ENCODE measurements at places on chromosomes 1 and 21.

DNA sequence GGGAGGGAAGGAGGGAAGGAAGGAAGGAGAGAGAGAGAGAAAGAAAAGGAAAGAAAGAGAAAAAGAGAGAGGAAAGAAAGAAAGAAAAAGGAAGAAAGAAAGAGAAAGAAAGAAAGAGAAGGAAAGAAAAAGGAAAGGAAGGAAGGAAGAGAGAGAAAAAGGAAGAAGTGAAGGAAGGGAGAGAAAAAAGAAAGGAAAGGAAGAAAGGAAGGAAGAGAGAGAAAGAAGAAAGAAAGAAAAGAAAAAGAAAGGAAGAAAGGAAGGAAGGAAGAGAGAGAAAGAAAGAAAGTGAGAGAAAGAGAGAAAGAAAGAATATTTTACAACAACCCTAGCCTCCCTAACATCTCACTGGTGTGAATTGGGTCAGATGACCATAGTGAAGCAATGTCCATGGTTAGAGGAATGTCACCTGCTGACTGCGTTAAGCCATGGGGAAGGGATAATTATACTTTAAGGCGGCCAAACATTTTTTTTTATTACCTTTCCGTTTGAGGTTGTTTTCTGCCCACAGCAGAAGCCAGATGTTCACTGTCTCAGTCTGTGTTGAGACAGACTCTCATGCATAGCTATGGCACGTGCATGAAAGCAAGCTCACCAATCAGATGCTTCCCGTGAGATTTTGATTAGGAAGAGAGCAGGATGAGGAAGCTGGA lies 76.4 kb downstream of the SNRPE start:
- DNase-seq: no peak

DNA sequence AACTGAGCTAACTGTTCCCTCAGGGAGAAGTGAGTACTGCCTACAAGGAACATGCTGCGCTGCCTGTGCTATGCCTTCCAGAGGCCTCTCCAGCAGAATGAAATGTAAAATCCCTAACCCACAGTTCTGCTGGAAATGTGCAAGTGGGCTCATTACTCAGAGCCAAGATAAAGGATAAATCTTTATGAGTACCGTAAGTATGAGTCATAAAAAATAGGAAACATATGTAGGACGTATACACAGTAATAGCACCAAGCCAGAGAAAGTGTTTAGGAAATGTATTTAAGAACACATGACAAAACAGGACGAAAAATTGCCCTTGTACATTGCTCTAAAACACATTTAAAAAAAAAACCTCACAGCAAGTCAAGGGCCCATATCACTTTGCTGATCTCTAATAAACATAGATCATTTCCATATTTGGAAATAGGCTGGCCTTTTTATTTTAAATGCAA lies 104.6 kb downstream of the TGFBR3 start:
- no peak for DNase-seq

DNA sequence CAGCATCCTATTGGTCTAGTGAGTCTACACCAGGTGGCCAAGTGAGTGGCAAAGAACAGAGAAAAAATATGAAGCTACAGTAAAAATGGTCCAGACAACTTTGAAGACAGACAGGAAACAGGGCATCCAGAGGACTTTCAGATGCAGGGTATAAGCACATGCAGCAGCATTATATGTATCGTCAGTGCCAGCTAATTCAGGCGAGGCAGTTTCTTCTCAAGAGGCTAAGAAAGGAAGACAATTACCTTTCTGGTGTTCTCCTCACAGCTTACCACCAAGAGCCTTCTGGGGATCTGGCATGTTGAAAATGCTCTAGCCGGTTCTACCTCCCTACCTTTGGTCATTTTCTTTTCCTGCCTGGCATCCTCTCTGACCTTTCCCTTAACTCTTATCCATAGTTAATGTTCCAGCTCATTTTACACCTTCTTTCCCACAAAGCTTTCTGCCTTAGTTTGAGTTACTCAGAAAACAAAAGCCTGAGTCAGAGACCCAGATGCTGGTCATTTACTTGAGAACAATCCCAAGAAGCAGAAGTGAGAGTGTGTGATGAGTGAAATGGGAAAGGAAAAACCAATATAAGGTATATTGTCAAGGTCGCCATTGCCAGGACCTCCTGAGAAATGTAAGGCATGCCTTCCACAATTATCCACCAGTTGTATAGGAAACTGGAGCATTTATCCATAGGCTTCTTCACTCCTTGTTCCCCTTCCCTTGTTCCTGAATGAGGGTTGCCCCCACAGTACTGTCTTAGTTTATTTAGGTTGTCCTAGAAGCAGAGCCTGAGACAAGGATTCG lies 444.1 kb downstream of the PLPP3 start:
- DNase-seq: no peak

- DNase-seq: no peak
Observed at GRCh38 chr1:21518774-21519455, 9.7 kb downstream of the ALPL start.

DNA sequence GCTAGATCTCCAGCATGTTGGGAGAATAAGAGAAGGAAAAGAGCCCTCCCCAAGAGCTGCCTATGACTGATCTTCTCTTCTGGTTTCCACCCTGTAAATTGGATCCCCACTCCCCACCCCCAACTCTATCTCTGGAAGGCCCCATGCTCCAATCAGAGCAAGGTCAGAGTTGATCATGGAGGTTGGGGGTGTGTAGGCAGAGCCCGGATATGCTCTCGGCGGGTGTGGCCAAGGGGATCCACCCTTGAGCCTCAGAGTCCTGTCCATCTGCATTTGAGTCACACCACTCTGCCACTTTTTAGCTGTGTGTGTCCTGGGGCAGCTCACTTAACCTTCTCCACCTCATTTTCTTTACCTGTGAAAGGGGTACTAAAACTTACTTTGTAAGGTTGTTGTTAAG lies 79.5 kb downstream of the NAV1 start:
- DNase-seq: no peak

DNA sequence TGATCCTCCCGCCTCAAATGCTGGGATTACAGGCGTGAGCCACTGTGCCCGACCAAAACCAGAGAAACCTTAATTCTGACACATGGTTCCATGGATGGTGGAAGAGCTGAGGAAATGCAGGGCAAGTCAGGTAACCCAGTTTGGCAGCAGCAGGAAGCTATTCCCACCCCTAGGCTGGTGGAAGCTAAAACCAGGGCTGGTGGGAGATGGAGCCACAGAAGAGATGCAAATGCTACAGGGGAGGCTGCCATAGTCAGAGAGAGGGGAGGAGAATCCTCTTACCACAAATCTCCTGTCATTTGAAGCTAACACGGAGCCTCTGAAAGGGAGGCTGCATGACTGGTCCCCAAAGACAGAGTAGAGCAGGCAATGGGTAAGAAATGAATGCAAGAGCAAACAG lies 4.1 kb upstream of the CDC42BPA start:
- DNase-seq: no peak

- DNase-seq: no peak
Observed at GRCh38 chr1:69121723-69122122, 446.0 kb upstream of the LRRC7 start.

DNA sequence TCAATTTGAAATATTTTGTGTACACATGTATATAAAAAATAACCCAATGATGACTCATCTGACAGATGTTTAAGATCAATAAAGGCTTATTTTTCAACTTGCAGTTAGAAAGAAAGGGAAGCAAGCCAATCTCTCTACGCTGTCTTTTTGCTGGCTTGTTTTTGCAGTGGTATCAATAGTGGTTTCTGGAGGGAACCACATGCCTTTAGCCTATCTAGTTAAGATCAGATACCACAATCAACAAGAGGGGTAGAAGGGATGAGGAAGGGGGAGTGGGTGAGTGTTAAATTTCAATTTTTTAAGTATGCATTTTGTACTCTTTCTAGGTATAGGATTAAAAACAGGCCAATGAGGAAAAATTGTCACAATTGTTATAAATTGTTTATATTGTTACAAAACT lies 276.2 kb downstream of the KCNH1 start:
- no peak for DNase-seq

- no peak for DNase-seq
Observed at GRCh38 chr21:42367367-42368165, 1.2 kb upstream of the TFF1 start.

DNA sequence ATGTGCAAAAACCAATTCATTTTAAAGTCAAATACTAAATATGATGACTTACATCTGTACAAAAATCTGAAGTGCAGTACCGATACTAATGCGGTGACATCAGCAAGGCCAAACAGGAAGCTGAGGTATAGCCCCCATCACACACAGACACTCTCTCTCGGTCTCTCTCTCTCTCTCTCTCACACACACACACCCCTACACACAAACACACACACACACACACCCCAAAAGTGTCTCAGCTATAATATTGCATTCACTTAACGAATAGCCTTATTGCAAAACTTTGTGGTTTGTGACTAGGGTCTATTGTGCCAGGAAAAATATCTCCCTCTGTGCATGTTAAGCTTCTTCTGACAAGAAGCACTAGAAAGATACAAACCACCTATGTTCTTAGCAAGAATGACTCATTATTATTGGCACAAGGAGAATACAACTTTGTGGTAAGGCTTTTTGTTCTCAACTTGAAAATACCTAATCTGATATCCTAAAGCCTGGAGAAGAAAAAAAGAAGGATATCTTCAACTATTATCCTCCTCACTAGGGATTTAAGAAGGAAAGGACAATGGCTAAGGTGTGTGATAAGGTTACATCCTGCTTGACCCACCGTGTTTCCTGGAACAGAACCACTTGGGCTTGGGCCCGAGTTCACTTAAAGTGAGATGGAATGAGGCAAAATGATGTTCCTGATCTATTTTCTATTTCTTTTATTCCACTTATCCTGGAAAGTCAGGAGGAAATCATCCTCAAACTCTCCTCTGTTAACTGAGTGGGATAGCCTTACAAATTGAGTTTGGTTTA lies 107.1 kb downstream of the NIBAN1 start:
- no peak for DNase-seq

GRCh38 chr1:18557621-18558465 lies 72.8 kb upstream of the PAX7 start:
- DNase-seq: peak; percentile 29

- no peak for DNase-seq
Observed at GRCh38 chr1:64502931-64503330, 33.0 kb downstream of the CACHD1 start.

DNA sequence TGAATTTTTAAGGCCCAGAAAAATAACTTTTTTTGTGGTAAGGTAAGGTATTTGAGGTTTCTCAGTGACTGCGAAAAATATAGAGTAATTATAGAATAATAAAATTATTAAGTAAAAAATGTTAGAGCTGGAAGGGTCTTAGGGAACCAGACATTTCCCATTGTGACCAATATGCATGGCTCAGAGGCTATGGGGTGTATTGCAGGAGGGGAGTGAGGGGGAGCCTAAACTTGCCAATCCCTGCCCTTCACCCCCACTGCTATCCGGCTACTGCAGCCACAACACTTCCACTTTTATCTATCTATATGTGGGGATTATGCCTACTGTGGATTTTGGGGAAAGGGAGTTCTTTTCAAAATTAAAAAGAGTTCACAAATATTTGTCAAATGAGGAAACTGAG lies 7.6 kb upstream of the GADD45A start:
- DNase-seq: no peak

GRCh38 chr21:17777072-17777765 lies 41.9 kb downstream of the C21orf91 start:
- no peak for DNase-seq

- DNase-seq: no peak
Observed at GRCh38 chr1:234649432-234650081, 39.6 kb upstream of the IRF2BP2 start.

DNA sequence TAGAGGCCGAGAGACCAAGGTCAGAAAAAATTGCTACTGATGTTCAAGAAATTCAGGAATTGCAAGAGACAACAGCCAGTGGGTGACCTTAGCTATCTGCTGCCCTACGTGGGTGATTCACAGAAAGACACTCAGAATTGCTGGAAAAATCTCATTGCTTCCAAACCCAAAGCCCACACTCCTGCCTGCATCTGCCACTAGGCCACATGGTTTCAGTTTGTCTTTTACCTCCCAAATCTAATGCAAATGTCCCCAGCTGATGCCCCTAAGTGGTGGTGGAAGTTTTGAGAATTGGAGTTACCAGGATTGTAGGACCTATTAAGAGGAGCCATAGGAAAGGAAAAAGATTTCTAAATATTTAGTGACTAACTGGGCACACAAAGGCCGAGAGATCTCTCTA lies 341.5 kb upstream of the CHRM3 start:
- no peak for DNase-seq

- no peak for DNase-seq
Observed at GRCh38 chr1:92832537-92833114, 786 bp downstream of the RPL5 start.

- no peak for DNase-seq
Observed at GRCh38 chr1:117985239-117985638, 55.7 kb downstream of the WDR3 start.

DNA sequence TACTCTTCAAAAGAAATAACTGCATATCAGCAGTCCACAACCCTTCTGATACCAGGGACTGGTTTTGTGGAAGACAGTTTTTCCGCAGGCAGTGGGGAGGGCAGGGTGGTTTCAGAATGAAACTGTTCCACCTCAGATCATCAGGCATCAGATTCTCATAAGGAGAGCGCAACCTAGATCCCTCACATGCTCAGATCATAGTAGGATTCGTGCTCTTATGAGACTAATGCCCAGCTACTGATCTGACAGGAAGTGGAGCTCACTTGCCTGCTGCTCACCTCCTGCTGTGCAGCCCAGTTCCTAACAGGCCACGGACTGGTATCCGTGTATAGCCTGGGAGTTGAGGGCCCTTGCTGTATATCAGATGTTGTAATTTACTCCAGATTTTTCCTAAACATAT lies 11.5 kb downstream of the RO60 start:
- DNase-seq: no peak

- no peak for DNase-seq
Observed at GRCh38 chr1:24745711-24746413, 615 bp downstream of the CLIC4 start.

DNA sequence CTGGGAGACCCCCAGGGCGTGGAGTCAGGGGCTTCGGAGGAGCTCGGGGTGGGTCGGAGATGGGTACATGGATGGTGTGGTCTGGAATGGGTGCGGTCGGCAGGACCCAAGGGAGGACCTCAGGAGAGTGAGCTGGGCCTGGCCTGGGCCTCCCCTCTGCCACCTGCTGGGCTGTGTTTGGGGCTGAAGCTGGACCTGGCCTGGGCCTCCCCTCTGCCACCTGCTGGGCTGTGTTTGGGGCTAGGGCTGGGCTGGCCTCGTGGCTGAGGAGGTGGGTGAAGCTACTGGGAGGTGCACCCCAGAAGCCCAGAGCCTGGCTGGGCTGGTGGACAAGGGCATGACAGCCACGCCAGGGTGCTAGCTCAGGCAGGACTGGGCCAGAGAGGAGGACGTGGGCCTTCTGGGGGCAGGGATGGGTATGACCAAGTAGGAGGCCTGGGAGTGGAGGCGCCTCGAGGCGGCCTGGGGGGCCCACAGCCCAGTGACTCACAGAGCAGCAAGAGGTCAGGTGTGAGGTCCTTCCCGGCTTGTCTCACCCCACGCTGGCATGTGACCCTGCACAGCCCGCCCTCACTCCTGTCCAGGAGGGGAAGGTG lies 14.5 kb downstream of the SAMD11 start:
- no peak for DNase-seq

- DNase-seq: no peak
Observed at GRCh38 chr1:224096773-224097172, 17.1 kb upstream of the FBXO28 start.

All from cerebellar nuclear complex (tissue), 1 donor.